Heart right ventricle (tissue), 16 donors: ENCODE measurements at places on chromosomes 7 and 10.

GRCh38 chr7:143300959-143301935 lies 13.1 kb downstream of the CASP2 start:
- no peak for DNase-seq

DNA sequence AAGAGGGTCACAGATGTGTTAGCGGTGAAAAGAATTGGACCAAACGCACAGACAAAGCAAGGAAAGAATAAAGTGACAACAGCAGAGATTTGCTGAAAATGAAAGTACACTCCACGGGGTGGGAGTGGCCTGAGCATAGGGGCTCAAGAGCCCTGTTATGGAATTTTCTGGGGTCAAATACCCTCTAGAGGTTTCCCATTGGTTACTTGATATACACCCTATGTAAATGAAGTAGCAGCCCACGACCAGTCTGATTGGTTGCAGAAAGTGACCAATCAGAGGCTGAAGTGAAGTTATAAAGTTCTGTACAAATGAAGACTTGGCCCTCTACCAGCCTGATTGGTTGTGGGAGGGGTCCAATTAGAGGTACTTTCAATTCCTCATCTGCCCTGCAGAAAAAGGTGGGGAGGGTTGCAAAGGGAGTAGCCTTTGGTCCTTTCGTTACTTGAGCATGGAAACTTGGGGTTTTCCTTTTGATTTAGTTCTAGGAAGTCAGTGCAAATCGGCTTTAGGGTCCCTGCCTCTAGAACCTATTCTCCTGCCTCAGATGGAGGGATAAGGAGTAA lies 125.6 kb upstream of the PRPS1L1 start:
- DNase-seq = no peak

- DNase-seq = no peak
These were observed 23.0 kb upstream of the ZRANB1 start for GRCh38 chr10:124918906-124919305.

- DNase-seq = no peak
These were observed 197.2 kb downstream of the CRPPA start for GRCh38 chr7:16223963-16224707.

- peak; percentile 20 for DNase-seq
These were observed 63.9 kb upstream of the GSDME start for GRCh38 chr7:24821045-24821753.

DNA sequence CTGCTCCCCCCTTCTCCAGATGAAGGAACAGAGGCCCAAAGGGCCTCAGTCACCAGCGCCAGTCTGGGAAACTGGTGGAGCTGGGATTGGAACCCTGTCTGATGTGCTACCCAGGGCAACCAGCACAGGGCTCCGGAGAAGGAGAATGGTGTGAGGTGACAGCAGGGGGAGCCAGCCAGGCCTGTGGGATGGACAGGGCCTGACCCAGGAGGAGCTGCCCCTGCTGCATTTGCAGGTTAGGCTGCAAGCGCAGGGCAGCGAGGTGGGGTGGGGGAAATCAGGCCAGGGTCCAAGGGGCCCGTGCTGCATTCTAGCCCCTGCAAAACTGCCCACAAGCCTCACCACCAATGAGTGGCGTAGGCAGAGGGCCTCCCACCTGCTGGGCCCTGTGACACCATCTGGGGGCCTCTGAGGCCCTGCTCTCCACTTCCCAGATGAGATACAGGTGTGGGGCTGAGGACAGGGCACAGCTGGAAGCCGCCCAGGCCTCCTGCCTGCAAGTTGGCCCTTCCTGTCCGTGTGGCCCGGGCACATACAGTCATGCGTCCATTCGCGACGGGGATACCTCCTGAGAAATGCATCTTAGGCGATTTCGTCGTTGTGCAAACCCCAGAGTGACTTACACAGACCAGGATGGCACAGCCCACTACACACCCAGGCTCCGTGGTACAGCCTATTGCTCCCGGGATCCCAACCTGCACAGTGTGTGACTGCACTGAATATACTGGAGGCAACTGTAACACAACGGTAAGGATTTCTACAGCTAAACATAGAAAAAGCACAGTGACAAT lies 45.3 kb downstream of the RASGEF1A start:
- DNase-seq = peak; percentile 8

DNA sequence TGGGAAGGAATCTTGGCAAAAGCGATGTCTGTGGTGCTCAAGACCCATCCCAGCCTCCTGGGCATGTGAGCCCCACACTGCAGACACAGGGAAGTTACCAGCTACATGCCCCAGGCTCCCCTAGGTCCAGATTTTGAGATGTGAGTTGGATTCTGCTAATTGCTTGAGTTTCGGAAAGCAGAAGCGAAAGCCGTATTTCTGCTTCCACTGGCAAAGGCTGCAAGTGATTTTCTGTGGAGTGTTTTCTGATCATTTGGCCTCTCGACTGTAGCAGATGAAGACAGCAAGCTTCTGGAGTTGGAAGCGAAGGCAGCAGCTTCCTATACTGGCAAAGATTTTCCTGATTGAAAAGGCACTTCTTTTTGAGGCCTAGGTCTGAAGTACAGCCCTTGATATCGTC lies 29.6 kb downstream of the ANKRD16 start:
- no peak for DNase-seq

DNA sequence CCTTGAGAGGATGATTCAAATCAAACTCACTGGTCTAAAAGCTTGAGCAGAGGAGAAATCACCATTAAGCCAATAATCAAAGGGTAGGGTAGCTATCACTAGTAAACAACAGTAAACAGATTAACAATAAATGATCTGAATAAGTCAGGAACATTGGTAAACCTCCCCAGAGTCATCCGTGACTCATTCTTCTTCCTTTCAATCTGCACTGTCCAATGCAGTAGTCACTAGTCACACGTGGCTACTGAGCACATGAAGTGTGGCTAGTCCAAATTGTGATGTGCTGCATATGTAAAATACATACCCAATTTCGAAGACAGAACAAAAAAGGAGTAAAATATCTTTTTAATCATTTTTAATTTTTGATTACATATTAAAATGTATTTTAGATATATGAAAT lies 64.0 kb downstream of the ERCC6 start:
- no peak for DNase-seq

DNA sequence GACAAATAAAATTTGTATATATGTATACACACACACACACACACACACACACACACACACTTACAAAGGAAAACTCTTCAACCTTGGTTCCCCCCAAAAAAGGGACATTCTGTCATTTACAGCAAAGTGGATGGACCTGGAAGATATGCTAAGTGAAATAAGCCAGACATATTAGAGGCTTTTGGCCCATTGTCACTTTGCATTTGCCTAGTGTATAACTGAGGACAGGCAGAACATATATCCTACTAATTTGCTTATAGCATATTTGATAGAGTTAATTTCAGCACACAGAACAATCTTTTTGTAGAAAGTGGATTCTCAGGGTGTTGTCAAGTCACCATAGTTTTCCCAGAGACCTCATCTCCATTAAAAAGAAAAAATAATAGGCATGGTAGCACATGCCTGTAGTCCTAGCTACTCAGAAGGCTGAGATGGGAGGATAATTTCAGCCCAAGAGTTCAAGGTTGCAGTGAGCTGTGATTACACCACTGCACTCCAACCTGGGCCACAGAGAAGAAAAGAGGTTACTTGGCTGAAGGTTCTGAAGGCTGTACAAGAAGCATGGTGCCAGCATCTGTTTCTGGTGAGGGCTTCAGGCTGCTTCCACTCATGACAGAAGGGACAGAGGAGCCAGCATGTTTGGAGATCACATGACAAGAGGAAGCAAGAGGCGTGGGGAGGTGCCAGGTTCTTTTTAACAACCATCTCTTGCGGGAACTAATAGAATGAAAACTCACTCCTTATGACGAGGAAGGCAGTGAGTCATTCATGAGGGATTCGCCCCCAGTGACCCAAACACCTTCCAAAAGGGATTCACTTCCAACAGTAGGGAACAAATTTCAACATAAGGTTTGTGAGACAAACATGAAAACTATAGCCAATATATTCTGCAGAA lies 135.6 kb downstream of the TMEM168 start:
- DNase-seq = no peak

GRCh38 chr10:95355301-95355700 lies 64.5 kb upstream of the PDLIM1 start:
- no peak for DNase-seq

- no peak for DNase-seq
These were observed 53.5 kb downstream of the NRF1 start for GRCh38 chr7:129665013-129665401.

GRCh38 chr10:104233817-104234216 lies 1.7 kb upstream of the CFAP43 start:
- no peak for DNase-seq

DNA sequence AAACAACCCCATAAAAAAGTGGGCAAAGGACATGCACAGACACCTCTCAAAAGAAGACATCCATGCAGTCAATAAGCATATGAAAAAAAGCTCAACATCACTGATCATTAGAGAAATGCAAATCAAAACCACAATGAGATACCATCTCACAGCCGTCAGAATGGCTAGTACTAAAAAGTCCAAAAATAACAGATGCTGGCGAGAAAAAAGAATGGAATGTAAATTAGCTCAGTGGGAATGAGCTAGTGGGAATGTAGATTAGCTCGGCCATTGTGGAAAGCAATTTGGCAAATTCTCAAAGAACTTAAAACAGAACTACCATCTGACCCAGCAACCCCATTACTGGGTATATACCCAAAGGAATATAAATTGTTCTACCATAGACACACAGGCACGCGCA lies 287.0 kb downstream of the WDR37 start:
- DNase-seq = no peak

DNA sequence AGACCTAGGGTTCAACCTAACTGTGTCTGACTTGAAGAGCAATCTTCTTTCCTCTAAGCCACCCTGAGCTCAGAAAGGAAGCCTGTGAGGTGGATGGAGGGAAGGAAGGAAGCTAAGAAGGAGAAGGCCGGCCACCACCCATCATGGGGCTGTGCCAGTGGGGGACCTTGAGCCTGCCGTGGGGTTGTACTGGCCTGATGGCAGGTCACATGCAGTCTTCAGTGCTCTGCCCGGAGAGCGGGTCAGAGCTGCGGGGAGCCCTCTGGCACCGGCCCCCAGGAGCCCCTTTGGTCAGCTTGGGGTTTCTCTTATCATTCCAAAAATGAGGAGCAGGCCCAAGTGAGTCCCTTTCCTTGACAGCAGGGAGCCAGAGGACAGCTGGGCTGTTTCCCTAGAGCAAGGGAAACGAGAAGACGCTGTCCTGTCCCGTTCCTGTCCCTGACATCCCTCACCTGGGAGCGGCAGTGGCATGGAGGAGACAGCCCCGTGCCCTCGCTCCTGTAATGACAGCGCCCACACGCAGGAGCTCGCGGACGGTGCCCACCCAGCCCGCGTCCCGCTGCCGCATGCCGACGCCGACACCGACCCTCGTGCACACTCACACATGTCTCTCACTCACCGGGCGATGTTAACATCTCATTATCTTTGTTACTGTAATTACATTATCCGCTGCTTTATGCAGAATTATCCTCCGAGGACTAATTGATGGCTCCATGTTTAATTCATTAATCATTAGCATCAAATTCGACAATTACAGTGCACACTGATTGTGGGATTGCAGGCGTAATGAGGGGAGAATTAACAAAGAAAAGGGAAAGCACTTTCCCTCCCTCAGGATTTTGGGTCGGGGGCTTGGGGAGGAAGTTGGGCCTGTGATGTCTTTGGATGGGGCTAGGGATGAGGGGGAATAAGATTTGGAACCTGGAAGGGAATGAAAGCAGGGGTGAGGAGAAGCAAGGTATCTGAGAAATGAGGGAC lies 31.3 kb downstream of the GBX1 start:
- no peak for DNase-seq

- peak; percentile 53 for DNase-seq
These were observed 56.4 kb upstream of the ECHDC3 start for GRCh38 chr10:11685787-11686218.

DNA sequence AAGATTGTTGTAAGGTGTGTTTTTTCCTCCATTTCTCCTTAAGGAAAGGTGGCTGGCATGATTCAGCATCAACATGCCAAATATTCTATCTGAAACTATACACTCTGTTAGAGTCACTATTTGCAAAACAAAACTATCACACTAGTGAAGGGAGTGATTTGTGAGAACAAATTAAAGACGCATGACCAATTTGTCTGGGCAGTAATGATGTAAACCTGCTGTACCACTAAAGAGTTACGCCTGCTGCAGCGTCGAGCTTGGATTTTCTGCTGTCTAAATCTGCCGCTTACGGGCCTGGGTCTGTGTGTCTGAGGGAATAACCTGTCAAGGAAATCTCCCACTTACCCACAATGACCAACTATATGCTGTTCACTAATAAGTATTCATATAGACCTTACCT lies 648.3 kb downstream of the PARD3 start:
- no peak for DNase-seq

GRCh38 chr7:154906736-154907355 lies 96.1 kb downstream of the PAXIP1 start:
- no peak for DNase-seq

DNA sequence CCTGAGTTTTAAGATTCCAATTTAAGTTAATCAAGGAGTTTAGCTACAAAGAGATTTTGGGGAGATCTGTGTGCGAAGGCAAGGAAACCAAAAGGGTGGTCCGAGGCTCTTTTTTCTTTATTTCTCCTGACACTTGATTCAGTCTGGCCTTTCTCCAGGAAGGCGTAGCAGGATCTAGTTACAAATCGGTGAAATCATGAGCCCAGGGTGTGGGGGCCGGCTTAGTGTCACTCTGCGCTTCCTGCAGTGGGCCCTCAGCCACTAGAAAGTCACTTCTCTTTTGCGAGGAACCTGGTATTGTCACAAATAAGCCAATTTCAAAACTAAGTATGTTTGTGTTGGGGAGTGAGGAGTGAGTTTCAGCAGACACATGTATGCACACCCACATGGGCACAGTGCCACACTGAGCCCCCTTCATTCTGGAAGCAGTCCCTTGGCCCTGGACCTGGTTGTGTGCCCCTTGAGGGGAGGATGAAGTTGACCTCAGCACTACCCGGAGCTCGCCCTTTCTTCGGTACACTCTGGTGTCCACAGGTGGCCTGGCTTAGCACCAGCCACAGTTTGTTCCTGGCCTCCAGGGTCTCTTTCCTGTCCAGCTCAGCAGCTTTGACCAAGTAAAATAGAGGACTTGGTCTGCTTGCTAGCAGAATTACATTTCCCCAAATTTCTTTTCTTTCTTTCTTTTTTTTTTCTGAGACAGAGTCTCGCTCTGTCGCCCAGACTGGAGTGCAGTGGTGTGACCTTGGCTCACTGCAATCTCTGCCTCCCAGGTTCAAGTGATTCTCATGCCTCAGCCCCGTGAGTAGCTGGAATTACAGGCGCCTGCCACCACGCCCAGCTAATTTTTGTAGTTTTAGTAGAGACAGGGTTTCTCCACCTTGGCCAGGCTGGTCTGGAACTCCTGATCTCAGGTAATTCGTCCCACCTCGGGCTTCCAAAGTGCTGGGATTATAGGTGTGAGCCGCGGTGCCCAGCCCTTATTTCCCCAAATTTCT lies 84.0 kb upstream of the BTBD16 start:
- no peak for DNase-seq

GRCh38 chr10:11170993-11171851 lies 153.6 kb downstream of the CELF2 start:
- DNase-seq = no peak

- DNase-seq = no peak
These were observed 239.9 kb upstream of the KCND2 start for GRCh38 chr7:120033114-120033513.

DNA sequence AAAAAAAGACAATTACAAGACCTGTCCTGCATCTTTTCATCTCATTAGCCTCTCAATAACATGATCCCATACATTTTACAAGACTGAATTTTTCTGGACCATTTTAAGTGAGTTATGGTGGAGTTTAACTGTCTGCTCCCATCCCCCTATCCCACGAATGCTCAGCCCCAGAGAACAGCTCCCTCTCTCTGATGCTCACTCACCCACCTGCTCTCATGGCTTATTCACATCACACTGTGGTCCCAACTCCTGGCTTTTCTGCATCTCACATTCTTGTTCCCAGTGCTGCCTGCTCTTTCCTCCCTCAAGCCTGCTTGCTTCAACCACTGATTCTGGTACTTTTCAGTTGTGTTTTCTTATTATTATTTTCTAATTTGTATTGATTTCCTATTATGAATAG lies 20.4 kb upstream of the CCSER2 start:
- no peak for DNase-seq
